ENCODE measurements at places on chromosomes 6 and 20.

- DNase-seq = peak; percentile 82
These were observed 12.6 kb downstream of the DYNLT1 start for GRCh38 chr6:158631678-158632537.

GRCh38 chr6:17808609-17809008 is 101.9 kb upstream of the NUP153 start:
- DNase-seq = no peak

DNA sequence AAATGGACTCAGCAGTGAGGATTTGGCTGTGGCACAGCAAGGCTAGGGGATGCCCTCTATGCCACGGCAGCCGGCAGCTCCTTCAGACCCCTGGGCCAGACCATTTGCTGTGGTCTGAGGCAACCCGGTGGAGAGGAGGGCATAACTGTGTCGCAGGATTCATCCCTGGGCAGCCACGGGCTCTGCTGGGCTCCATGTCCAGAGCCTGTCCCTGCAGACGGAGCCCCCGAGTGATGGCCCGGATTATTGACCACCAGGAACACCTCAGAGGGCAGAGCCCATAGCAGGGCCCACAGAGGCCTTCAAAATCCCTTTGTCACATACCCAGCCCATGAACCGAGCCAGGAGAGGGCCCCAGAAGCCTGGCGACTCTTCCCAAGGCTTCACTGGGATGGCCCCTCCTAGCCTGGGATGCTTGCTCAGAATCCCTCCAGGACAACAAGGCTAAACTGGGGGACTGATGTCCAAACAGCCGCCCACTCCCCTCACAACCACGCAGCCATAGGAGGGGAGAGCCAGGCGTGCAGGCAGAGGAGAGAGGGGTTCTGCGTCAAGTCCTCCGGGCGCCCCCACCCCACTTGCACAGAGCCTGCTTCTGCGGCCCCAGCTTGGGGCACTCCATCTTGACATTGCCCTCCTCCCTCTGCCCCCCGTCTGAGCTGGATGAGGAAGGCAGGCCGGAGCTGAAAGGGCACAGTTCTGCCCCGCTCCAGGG is 68.2 kb upstream of the AFDN start:
- no peak for DNase-seq

GRCh38 chr6:40287296-40287850 is 299.8 kb downstream of the LRFN2 start:
- DNase-seq = no peak

GRCh38 chr6:133923938-133924593 is 29.0 kb upstream of the TBPL1 start:
- DNase-seq = peak; percentile 10

DNA sequence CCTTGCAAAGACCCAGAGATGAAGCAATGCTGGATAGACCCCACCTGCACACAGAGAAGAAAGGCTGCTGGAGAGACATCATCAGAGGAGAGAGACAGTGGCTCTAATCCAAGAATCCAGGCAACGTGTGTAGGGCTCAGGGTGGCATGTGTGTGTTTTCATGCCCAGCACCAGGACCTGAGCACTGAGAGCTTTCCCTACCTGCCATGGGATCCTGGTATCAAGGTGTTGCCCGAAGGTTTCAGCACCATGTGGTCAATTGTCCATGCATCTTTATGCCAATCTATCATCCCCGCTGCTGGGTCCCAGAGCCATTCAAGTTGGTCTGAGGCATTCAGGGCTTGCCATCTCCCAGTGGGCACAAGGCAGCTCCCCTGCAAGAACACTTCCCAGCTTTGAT is 7.5 kb upstream of the CD93 start:
- DNase-seq = no peak

GRCh38 chr20:57465486-57465885 is 59.5 kb downstream of the CTCFL start:
- DNase-seq = no peak
